Myocyte (in vitro differentiated cells): ENCODE measurements at places on chromosomes 6 and 20.

- no peak for DNase-seq
Observed at GRCh38 chr20:25224941-25225340, 22.9 kb upstream of the PYGB start.

DNA sequence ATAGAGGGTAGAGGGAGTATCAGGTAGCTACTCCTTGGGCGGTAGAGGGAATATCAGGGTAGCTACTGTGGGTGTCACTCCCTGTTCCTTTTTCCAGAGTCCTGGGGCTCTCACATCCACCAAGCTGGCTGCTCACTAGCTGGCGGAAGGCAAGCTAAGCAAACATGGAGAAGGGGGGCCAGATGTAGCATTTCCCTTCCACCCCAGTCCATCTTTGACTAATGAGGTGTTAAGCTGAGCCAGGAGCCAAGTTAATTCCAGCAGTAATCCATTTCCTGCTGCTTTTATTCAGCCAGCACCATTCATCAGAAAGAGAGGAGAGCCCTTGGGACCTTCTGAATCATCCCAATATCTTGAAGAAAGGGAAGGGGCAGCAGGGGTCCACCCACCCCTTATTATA lies 330.0 kb downstream of the ZFAND3 start:
- DNase-seq = no peak

DNA sequence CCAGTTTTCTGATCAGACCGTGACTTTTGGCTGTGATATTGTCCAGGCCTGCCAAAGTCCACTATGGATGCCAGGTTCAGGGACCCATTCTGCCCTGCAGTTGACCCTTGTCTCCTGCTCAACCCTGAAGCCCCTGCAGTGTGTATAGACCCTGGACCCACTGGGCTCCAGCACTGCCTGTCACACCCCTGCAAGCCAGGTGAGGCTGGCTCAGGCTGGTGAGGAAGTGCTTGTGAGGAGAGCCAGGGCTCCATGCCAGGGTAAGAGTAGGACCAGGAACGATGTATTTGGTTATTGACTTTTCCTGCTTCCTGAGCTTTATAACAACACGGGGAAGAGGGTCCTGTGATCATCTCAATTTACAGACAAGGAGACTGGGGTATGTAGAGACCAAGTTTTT lies 19.1 kb upstream of the CD93 start:
- no peak for DNase-seq

- DNase-seq = peak; percentile 13
Observed at GRCh38 chr6:44342489-44342888, at the start of gene SPATS1. SPATS1 (plus strand) TSS chr6:44342650; CDS start chr6:44343096, 446 bp downstream.

- no peak for DNase-seq
Observed at GRCh38 chr6:141989706-141989959, 143.1 kb upstream of the GJE1 start.

- DNase-seq = no peak
Observed at GRCh38 chr6:30360139-30360538, 15.2 kb downstream of the RPP21 start.

DNA sequence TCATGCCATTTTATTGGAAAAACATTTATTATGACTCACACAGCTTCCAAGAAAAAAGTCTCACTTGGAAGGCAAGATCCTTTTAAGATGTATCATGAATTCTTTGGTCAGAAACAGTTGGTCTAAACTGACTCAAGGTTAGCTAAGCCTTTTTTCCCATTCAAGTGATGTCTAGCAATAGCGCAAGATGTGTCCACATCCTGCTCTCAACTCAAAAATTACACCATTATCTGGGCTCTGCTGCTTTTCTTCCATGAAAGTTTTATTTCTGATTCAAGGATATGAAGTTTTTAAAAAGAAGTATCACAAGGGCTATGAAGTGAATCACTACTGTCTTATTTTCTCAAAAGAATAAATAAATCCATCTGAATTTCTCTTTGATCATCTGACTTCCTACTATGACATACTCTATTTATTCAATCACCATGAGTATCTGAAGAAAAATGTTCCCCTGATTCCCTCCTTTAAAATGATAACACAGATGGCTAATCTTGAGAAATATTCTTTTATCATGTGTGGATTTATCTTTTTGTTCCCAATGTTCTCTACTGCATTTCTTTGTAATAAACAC lies 139.2 kb downstream of the AHI1 start:
- DNase-seq = peak; percentile 76

- no peak for DNase-seq
Observed at GRCh38 chr20:10463622-10464021, 28.5 kb downstream of the SLX4IP start.

DNA sequence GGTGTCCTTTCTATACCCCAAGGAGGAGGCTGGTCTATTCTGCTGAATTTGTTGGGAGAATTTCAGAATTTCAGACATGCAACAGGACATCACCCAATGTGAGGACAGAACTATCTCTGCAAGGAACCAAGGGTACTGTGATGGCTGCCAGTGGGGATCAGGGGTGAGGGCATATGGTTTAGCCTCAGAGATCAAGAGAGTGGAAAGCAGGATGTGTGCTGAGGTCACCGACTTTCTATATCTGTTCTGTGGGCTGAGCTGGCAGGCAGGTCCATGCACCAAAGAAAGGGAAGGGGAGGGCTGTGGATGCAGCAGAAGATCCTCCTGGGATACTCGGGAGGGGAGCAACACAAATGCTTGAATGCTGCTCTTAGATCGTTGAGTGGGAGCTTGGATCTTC lies 28.8 kb downstream of the MYT1 start:
- no peak for DNase-seq

GRCh38 chr6:98832284-98833056 lies 1.9 kb upstream of the POU3F2 start:
- DNase-seq = peak; percentile 50

DNA sequence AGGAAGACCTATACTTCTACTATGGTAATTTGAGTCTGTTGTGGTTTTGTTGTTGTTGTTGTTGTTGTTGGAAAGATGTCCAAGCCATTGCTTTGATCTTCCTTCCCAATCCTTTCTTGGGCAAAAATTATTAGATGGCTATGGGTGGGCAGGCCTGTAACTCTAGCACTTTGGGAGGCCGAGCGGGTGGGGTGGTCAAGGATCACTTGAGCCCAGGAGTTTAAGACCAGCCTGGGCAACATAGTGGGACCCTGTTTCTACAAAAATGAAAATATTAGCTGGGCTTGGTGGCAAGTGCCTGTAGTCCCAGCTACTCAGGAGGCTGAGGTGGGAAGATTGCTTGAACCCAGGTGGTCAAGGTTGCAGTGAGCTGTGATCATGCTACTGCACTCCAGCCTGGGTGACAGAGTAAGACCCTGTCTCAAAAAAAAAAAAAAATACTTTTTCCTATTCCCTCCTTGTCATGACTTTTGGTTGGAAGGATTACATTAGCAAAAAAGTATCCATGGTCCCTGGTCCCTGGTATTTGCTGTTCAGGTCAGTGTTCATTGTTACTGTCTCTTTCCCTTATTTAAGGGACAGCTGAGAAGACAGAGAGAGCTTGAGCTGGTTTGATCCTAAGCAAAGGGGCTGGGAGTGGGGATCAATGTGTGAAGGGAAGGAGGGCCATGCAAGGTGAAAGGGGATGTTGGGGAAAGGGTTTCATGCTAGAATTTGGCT lies 11.7 kb downstream of the NEU1 start:
- DNase-seq = no peak

- DNase-seq = no peak
Observed at GRCh38 chr20:25364180-25364788, 26.4 kb downstream of the ABHD12 start.

DNA sequence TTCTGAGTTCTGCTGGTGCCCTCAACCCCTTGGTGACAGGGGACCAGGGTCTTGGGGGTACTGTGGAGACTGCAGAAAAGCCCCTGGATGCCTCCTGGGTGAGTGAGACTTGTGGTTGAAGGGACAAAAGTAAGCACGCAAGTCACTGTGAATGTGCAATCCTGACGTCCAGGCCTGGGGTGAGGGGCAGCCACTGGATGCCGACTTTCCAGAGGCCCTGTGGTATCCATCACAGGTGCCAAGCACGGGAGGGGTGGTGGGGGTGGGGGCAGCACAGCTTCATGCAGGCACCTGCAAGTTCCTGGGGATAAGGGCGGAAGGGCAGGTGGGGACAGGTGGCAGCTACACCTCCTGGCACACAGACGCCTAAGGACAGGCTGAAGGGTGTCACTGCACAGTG lies 20.1 kb upstream of the UBE2V1 start:
- no peak for DNase-seq

- DNase-seq = peak; percentile 55
Observed at GRCh38 chr20:34427331-34427730, 64.3 kb downstream of the ITCH start.

DNA sequence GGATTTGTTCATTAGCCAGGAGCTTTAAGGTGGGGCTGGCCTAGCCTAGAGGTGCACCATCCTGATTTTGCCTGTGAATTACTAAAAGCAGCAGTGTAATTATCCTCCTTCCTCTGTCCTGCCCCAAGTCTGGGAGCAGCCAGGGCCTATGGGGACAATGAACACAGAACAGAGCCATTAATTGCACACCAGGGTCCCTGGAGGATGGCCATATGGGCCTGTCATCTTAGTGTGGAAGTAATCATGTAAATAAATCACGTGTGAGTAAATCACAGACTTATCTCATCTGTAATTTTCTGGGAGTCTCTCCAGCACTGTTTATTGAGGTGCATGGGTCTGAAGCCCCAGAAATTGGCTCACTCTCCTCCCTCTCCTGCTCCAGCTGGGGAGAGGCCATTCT lies 176.3 kb downstream of the LRFN2 start:
- no peak for DNase-seq

GRCh38 chr6:138957484-138957883 lies 30.6 kb downstream of the REPS1 start:
- DNase-seq = no peak

DNA sequence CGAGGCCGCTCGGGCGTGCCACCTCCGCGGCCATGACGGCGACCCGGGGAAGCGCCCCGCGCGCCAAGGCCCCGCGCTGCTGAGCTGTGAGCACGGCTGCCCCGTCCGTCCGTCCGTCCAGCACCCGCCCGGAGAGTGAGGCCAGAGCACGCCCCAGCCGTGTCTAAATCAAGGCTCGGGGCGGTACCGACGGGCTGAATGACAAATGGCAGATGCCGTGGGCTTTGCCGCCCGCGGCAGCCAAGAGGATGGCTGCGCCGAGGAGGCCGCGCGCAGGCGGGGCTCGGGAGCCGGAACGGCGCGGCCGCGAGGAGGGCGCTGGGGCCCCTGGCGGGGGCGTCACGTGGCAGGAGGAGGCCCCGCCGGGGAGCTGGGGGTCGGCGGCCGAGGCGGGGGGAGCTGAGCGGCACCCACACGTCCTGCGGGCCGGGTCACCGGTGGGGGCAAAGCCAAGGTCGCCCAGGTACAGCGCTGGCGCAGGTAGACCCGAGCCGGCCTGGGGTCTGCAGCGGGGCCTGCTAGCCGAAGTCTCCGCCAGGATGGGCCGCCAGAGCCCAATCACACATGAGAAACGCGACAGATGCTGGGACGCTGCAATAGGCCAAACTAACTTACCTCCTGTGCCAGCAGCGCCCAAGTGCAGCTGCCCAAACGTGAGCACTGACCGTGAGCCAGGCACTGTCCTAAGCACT lies at the start of gene PLAGL1:
Gene PLAGL1, minus strand, starts transcription at position 140 of the 692 bp plus-strand sequence. CDS start 60,123 bp downstream, outside the sequence.
- peak; percentile 79 for DNase-seq

- no peak for DNase-seq
Observed at GRCh38 chr6:118923035-118923434, 11.9 kb downstream of the MCM9 start.

DNA sequence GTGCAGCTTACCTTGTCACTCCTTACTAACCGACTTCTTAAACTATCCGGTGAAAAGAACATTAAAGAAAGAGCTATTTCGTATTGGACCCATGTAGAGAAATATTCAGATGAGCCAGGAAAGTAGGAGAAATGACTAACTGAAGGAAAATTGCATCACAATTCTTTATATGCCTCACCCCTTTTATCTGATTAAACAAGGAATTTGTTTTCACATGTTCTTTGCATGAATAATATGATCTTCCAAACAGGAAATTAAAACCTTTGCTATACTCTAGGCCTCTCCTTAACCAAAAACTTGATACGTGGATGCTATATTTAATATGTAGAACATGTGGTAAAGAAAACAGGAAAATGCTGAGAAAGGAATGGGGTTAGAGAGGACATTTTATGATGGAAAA lies 41.9 kb upstream of the LRRC1 start:
- no peak for DNase-seq

- no peak for DNase-seq
Observed at GRCh38 chr6:152142105-152142504, 334.6 kb downstream of the ESR1 start.

GRCh38 chr6:96787846-96788580 lies 49.3 kb downstream of the GPR63 start:
- DNase-seq = no peak

DNA sequence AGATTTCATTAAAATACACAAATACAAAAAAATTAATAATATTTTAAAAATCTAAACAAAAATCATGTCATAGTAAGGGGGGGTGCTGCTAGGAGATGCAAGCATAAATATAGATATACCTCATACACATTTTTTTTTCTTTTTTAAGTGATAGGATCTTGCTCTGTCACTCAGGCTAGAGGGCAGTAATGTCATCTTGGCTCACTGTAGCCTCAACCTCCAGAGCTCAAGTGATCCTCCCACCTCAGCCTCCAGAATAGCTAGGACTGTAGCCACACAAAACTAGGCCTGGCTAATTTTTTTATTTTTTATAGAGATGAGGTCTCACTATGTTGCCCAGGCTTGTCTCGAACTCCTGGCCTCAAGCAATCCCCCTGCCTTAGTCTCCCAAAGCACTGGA lies 90.8 kb downstream of the HACE1 start:
- DNase-seq = no peak

DNA sequence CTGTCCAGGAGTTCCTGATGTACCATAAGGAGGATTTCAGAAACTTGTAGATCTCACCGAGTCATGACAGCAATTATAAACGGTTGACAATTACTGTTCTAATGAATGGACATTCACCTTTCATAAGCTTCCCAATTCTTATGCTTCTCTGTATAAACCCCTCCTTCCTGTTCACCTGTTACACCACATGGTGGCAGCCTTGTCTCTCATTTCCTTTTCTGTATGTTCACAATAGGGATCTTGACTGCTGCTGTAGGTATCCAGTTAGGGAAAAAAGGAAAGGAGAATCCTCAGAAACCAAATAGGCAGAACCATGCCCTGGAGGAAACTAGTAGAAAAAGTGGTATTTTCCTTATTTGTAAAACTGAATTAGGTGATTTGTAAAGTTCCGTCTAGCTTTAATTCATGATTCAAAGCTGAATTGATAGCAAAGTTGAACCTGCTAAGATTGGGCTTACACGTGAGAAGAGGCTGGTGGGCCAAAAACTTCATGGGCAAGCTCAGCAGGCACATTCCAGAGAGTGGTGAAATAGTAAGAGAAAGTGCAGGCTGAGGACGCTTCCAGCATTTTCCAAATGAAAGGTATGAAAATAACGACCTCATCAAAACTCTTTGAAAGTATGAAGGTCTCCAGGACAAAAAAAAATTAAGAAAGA lies 29.0 kb upstream of the TBPL1 start:
- peak; percentile 80 for DNase-seq

DNA sequence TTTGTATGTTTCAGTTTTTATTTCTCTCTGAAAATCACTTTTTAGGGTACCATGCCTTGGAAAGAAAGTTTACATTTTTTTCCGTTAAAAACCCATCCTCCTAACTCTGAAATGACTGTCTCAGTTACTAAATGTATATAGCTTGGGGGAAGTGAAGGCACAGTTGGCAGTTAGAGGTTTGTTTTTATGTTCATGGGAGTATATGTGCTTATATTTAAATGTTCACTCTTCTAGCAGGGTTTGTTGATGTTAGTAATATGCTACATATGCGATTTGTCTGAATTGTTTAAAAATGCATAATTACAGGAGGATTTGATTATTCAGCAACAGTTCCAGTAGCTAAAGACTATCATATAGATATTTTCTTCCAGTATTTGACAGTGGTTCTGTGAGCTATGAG lies 31.1 kb downstream of the CDKAL1 start:
- no peak for DNase-seq
